CD4-positive, CD25-positive, alpha-beta regulatory T cell (primary cell): ENCODE measurements at places on chromosomes 1 and 21. TPM values are rescaled to one million over a fixed set of nuclear protein-coding genes. Genes with fewer than 3 reads are reported as not detected.

GRCh38 chr1:26112407-26112775 lies 767 bp downstream of the PDIK1L start:
- no peak for DNase-seq
- peak overlapping the region; percentile 88 for H3K4me3 ChIP-seq
- H3K27me3 ChIP-seq, result no peaks in the 10 kb centered on the region
- H3K27ac ChIP-seq, result peak overlapping the region; percentile 81
- H3K4me1 ChIP-seq, result peaks cover 30% of the 10 kb centered on the region
- peaks cover 12% of the 10 kb centered on the region for H3K36me3 ChIP-seq

- H3K27me3 ChIP-seq, result no peaks in the 10 kb centered on the region
- H3K4me3 ChIP-seq, result no peak overlapping the region
- peaks cover 6% of the 10 kb centered on the region for H3K4me1 ChIP-seq
- H3K36me3 ChIP-seq, result no peaks in the 10 kb centered on the region
- H3K27ac ChIP-seq, result no peak overlapping the region
Measured at GRCh38 chr1:108071601-108072000, 106.6 kb upstream of the VAV3 start.

- H3K36me3 ChIP-seq, result no peaks in the 10 kb centered on the region
- DNase-seq, result no peak
- no peak overlapping the region for H3K27ac ChIP-seq
- peaks cover 11% of the 10 kb centered on the region for H3K4me1 ChIP-seq
- no peak overlapping the region for H3K4me3 ChIP-seq
Measured at GRCh38 chr1:17212487-17213121, 7.7 kb downstream of the PADI1 start.

DNA sequence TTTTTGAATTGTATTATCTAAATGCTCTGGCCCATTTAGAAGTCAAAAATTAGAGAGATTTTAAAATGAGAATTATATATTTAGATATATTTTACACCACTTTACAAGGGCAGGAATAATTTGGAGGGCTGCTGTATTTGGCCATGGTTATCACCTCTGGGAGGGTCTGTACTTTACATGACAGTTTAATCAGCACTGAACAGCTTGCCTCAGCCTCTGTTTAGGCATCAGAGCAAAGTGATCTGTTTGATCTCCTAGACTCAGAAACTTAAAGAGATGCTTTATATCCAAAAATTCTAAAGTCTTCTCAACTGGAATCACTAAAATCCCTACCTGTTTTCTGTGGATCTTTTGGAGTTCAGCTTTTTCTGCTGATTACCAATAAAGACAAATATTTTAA lies 5.4 kb upstream of the SPTA1 start:
- H3K36me3 ChIP-seq, result no peaks in the 10 kb centered on the region
- H3K27me3 ChIP-seq, result peaks cover 10% of the 10 kb centered on the region
- DNase-seq, result no peak
- no peak overlapping the region for H3K27ac ChIP-seq

GRCh38 chr1:208475951-208476845 lies 232.0 kb upstream of the PLXNA2 start:
- no peaks in the 10 kb centered on the region for H3K4me1 ChIP-seq
- no peak for DNase-seq
- no peaks in the 10 kb centered on the region for H3K27me3 ChIP-seq
- no peak overlapping the region for H3K4me3 ChIP-seq

DNA sequence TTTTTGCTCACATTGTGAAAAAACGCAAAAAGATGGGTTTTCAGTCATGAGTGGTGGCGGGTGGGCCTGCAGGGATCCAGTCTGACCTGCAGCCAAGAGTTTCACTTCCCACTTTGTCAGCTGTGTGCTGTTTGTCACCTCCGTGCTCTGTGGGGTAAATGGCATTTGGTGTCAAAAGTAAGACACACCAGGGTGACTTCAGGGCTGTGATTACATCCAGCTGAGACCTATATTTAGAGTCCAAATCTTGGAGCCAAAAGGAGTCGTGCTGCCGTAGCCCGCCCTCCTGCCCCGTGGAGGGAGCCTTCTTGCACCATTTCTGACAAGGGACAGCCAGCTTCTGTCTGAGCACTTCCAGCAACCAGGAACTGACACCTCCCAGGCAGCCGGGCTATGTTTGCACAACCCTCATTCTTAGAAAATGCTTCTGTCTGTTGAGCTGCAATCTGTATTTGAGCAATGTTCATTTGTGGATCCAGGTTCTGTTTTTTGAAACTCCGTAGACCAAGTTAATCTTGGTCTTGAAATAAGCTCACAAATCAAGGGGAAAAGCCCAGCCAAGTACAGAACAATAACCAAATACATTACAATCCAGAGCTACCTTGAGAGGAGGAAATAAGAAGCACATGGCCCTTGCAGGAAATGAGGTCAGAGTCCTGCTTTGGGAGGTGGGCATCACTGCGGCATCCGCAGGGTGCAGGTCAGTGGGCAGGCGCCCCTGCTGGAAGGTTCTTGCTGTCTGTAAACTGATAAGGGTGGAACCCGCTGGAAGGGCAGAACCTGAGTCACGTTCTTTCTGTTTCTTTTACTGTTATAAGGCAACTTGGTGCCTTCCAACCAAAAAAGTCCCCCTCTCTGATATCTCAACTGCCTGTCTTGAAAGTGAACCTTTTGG lies 14.4 kb downstream of the ABCG1 start:
- peak overlapping the region; percentile 98 for H3K27ac ChIP-seq
- H3K4me1 ChIP-seq, result peaks cover 88% of the 10 kb centered on the region
- no peaks in the 10 kb centered on the region for H3K27me3 ChIP-seq
- H3K36me3 ChIP-seq, result peaks cover 2% of the 10 kb centered on the region

- H3K27ac ChIP-seq, result no peak overlapping the region
- no peaks in the 10 kb centered on the region for H3K36me3 ChIP-seq
- DNase-seq, result no peak
- H3K27me3 ChIP-seq, result no peaks in the 10 kb centered on the region
- H3K4me3 ChIP-seq, result no peak overlapping the region
- H3K4me1 ChIP-seq, result no peaks in the 10 kb centered on the region
Measured at GRCh38 chr1:191206513-191207207, 729.0 kb upstream of the BRINP3 start.

DNA sequence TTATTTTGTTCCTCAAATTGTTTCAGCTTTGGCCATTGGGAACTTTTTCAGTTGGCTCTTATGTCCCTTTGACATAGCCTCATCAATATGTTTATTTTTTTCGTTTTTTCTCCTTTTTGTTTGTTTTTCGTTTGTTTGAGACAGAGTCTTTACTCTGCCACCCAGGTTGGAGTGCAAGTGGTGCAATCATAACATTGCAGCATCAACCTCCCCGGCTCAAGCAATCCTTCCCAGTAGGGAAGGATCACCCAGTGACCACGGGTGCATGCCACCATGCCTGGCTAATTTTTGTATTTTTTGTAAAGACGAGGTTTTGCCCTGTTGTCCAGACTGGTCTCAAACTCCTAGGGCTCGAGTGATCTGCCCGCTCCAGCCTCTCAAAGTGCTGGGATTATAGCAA lies 8.1 kb downstream of the POLR3GL start:
- H3K36me3 ChIP-seq, result no peaks in the 10 kb centered on the region
- peaks cover 6% of the 10 kb centered on the region for H3K4me1 ChIP-seq
- H3K27me3 ChIP-seq, result no peaks in the 10 kb centered on the region

DNA sequence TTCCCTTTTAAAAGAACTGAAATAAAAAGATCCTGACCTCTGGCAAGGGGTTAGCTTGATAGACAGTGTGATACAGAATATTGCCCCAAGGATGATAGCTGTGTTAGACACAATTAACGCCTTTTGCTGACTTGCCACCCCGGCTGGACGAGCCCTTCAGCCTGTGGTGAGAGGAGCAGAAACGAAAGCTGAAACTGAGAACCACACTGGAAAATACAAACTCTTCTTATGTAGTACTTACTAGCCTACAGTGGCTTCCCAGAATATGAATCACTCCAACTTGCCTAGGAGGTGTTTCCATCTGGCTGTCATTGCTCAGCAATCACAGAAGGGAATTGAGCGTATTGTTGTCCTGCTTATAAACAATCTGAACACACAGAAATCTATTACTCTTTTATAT lies 22.9 kb downstream of the SAMSN1 start:
- peak overlapping the region; percentile 69 for H3K4me3 ChIP-seq
- H3K27me3 ChIP-seq, result no peaks in the 10 kb centered on the region
- peaks cover 71% of the 10 kb centered on the region for H3K4me1 ChIP-seq
- DNase-seq, result no peak
- H3K27ac ChIP-seq, result peak overlapping the region; percentile 54

DNA sequence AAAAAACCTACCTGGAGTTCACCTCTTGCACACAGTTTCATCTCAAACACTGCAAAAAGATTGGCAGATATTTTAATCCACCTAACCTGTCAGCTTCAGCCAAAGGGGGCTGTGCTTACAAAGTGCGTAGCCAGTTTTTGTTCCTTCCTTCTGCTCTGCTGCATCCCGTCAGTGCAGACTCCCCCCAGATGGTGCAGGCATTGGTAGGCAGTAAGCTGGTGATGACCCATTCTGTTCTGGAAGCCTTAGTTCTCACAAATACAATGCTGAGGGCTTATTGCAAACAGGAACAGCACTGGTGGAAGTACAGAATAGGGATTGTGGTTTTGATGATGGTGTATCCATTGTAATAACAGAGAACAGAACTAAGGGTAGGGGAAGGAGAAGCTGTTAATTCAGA lies 239.5 kb downstream of the RYR2 start:
- H3K27ac ChIP-seq, result no peak overlapping the region
- no peaks in the 10 kb centered on the region for H3K4me1 ChIP-seq
- DNase-seq, result no peak

- H3K4me3 ChIP-seq, result no peak overlapping the region
- DNase-seq, result no peak
- no peaks in the 10 kb centered on the region for H3K4me1 ChIP-seq
- no peaks in the 10 kb centered on the region for H3K36me3 ChIP-seq
- no peaks in the 10 kb centered on the region for H3K27me3 ChIP-seq
Measured at GRCh38 chr1:220843481-220844011, 35.7 kb upstream of the HLX start.

- peaks cover 28% of the 10 kb centered on the region for H3K36me3 ChIP-seq
- no peaks in the 10 kb centered on the region for H3K27me3 ChIP-seq
- H3K4me1 ChIP-seq, result peaks cover 95% of the 10 kb centered on the region
- H3K4me3 ChIP-seq, result peak overlapping the region; percentile 80
- H3K27ac ChIP-seq, result peak overlapping the region; percentile 97
Measured at GRCh38 chr1:198677027-198677426, 38.2 kb downstream of the PTPRC start.

- no peak overlapping the region for H3K4me3 ChIP-seq
- no peak overlapping the region for H3K27ac ChIP-seq
- no peaks in the 10 kb centered on the region for H3K36me3 ChIP-seq
- peaks cover 12% of the 10 kb centered on the region for H3K4me1 ChIP-seq
- peaks cover 3% of the 10 kb centered on the region for H3K27me3 ChIP-seq
- no peak for DNase-seq
Measured at GRCh38 chr21:35202431-35202830, 153.3 kb upstream of the RUNX1 start.

DNA sequence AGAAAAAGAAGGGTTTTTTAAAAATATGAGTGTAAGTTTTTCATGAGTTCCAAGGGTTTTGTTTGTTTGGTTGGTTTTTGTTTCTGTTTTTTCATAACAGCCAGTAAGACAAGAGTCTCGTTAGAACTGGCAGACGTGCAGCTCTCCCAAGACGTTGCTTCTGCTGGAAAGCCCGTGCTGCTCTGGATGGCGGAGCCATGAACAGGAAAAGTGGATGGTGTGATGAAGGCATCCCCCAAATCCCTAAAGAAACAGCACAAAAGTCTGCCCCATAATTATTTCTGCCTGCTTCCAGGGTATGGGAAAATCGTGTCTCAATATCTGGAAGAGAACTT lies 157.9 kb upstream of the BACE2 start:
- H3K27me3 ChIP-seq, result no peaks in the 10 kb centered on the region
- H3K4me3 ChIP-seq, result no peak overlapping the region
- no peaks in the 10 kb centered on the region for H3K4me1 ChIP-seq
- no peaks in the 10 kb centered on the region for H3K36me3 ChIP-seq
- no peak overlapping the region for H3K27ac ChIP-seq

DNA sequence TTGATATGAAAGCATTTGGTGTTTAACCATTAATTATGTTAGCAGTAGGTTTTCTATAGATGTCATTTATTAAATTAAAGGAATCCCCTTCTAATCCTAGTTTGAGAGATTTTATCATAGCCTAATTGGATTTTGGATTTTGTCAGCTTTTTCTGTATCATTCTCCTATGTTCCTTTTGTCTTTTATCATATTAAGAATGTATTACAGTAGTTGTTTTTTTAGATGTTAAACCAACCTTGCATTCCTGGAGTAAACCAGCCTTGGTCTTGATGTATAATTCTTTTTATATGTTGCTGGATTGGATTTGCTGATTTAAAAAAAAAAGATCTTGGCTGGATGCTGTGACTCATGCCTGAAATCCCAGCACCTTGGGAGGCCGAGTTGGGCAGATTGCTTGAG lies 5.6 kb downstream of the SETDB1 start:
- H3K36me3 ChIP-seq, result peaks cover 62% of the 10 kb centered on the region
- peak; percentile 36 for DNase-seq
- no peak overlapping the region for H3K27ac ChIP-seq
- no peak overlapping the region for H3K4me3 ChIP-seq
- H3K27me3 ChIP-seq, result no peaks in the 10 kb centered on the region

Gene GRIK3
- total RNA-seq, result not detected

Gene C8B
- 0.20 TPM for total RNA-seq

Gene SPRR3
- total RNA-seq, result not detected

Gene LZIC
- 23.6 TPM for total RNA-seq

Gene LRRC8B
- 20.4 TPM for total RNA-seq

Gene ENO1
- total RNA-seq, result 353 TPM

Gene GBP3
- 36.6 TPM for total RNA-seq

Gene OR14K1
- not detected for total RNA-seq
